ENCODE measurements at places on chromosomes 13 and 19.

DNA sequence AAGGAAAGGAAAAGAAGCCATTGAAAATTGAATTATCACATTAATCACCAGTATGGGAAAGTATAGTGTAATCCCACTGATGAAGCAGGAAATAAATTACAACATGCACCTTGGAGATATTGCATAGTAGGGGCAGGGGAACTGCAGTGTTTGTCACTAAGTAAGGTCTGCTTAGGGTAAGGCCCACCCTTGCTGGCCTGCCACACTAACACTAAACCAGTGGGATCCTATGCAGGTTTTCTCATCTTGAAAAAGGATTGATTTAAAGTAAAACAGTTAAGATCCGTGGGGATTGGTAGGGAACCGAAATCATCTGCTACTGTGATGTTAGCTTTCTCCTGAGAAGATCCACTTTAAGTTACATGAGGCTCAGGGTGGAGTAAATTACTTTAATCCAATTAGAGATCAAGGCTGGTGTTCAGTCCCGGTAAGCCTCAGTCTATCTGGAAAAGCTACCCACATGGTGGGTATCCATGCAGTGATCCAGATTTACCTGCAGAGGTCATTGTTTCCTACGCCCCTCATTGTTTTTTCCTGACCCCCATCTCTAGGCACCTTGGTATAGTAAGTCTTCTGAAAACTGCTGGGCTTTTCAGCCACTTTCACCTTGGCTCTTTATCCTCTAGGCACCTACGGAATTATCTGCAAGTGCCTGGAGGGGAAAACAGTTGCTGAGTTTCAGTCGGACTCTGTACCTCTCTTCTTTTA, 1014.9 kb upstream of the ATXN8OS start:
- DNase-seq: no peak

- no peak for DNase-seq
These were observed 1141.0 kb upstream of the PRR20A start for GRCh38 chr13:55999709-56000108.

GRCh38 chr13:51148952-51149573, 38.0 kb upstream of the C13orf42 start:
- peak; percentile 11 for DNase-seq

GRCh38 chr13:65943708-65944107, 1286.4 kb downstream of the PCDH9 start:
- DNase-seq: no peak

DNA sequence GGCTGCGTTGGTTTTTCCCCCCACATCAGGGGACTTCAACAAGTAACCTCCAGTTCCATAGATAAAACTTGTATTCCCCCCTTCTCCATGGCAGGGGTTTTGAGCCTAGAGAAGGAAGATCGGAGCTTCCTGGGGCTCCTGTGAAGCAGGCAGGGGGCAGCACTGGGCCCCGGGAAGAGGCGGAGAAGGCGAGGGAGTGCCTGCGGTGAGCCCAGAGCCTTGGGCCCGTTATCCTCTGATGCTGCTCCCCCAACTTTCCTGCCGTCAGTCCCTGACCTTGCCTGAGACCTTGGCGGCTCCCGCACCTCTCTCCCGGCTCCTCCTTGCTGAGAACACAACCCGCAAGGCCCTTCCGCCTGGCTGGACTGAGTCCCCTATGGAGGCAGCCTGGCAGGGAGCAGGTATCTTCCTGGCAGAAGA, 2.5 kb downstream of the LIPE start:
- no peak for DNase-seq

DNA sequence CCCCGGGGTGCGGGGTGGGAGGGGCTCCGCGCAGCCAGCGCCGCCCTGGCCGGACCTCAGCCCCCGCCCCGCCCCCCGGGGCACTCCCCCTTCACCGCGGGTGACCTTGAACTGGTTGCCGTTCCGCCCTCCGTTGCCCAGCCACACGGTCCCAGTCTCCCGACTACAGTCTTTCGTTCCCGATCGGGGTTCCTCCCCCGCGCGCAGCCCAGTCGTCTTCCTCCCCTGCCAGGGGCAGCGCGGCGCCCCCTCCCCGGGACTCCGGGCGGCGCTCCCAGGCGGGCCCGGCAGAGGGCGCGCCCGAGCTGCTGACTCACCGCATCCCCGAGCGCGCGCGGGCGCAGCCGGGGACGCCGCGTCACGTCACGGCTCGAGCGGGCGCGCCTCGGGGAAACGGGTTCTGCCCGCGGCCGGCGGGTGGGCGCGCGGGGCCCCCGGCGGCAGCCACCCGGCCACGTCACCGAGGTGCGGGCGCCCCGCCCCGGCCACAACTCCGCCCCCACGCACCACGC, 459 bp downstream of the MIDN start:
- DNase-seq: peak; percentile 86

DNA sequence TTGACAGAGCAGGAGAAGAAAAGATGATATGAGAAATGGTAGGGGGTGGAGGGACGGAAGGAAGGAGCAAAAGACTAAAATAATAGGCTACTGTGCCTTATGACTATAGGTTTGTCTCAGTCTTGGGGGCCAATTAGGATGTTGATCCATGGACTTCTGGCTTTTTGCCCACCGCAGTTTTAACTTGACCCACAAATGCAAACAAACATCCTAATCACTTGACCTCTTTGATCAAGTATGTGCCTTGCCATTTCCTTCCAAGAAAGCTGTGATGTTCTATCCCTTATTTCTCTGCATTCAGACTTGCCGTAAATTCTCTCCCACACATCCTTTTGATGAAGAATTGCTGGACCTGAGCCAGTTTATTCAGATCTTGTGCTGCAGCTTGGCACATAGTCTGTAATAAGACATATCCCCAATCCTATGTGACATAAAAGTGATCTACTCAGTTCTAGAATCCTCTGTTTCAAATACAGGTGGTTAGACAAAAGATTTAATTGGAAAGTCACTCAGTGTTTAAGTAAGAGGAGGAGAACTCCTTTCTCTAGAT, 62.8 kb downstream of the TPT1 start:
- no peak for DNase-seq

- peak; percentile 69 for DNase-seq
These were observed at the start of gene FOXA3 for GRCh38 chr19:45863840-45864628. FOXA3 (plus strand) TSS chr19:45864326; CDS start chr19:45864457, 131 bp downstream.

GRCh38 chr19:14437578-14438140, 4.6 kb downstream of the PKN1 start:
- DNase-seq: no peak

GRCh38 chr13:70747262-70747661, 639.0 kb upstream of the KLHL1 start:
- no peak for DNase-seq

DNA sequence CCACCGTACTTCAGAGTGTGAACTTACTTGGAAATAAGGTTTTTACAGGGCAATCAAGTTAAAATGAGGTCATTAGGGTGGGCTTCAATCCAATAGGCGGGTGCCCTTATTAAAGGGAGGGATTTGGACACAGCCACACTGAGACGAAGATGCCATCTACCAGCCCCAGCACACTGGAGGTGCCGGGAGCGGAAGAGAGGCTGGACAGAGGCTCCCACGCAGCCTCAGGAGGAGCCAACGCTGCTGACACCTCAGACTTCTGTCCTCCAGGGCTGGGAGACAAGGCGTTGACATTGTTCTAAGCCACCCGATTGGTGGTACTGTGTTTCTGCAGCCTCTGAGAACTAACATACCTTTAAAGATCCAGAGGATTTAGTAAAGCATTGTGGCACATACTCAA, 12.6 kb upstream of the RAB20 start:
- no peak for DNase-seq

GRCh38 chr13:59444210-59444857, 719.4 kb downstream of the DIAPH3 start:
- no peak for DNase-seq

DNA sequence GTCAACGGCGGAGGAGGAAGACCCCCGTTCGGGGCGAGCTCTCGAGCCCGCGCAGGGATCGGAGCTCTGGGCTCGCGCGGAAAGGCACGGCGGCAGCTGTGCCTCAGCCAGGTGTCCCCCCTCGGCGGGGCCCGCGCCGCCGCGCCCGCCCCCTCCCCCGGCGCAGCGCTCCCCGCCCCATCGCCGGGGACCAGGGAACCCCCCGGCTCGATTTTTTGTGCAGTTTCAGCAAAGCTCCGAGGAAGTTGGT, 110.0 kb downstream of the KCNRG start:
- no peak for DNase-seq

Measured in GM12865 (cell line).